ENCODE measurements at places on chromosomes 5 and 9. TPM values are rescaled to one million over a fixed set of nuclear protein-coding genes. Genes with fewer than 3 reads are reported as not detected.

PHYHD1 gene
- total RNA-seq = 33.0 TPM

- H3K27ac ChIP-seq = no peak overlapping the region
- no peaks in the 10 kb centered on the region for H3K27me3 ChIP-seq
- no peak overlapping the region for H3K4me3 ChIP-seq
- no peaks in the 10 kb centered on the region for H3K36me3 ChIP-seq
These were observed 63.3 kb downstream of the SEMA4D start for GRCh38 chr9:89434636-89435035.

- H3K4me3 ChIP-seq = no peak overlapping the region
- no peak for DNase-seq
- H3K36me3 ChIP-seq = no peaks in the 10 kb centered on the region
- no peak overlapping the region for H3K27ac ChIP-seq
- no peaks in the 10 kb centered on the region for H3K4me1 ChIP-seq
These were observed 184.4 kb downstream of the CWC27 start for GRCh38 chr5:64952951-64953673.

- no peaks in the 10 kb centered on the region for H3K4me1 ChIP-seq
- no peaks in the 10 kb centered on the region for H3K27me3 ChIP-seq
- no peak overlapping the region for H3K4me3 ChIP-seq
- DNase-seq = no peak
These were observed 831 bp downstream of the RMRP start for GRCh38 chr9:35656831-35657545.

DNA sequence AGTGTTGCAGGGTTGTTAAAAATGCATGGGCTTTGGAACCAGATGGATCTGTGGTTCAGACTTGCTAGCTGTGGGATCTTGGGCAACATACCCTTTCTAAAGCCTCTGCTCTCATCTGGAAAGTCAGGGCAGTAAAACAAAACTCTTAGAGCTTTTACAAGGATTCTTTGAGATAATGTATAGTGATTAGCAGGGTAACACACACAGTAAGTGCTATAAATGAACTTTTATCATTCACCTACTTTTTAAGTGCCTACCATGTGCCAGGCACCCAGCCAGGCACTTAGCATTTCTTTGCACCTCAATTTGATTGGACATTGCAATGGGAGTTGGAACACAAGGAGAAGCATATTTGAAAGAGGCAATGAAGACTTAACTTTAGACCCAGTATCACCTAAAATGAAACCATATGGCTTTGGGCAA is 208.6 kb upstream of the PAPPA start:
- H3K4me1 ChIP-seq = peaks cover 3% of the 10 kb centered on the region
- H3K4me3 ChIP-seq = no peak overlapping the region
- peak overlapping the region; percentile 84 for H3K27ac ChIP-seq
- no peak for DNase-seq
- no peaks in the 10 kb centered on the region for H3K27me3 ChIP-seq
- no peaks in the 10 kb centered on the region for H3K36me3 ChIP-seq
